AG04449 (cell line): ENCODE measurements at places on chromosomes 12 and 14.

DNA sequence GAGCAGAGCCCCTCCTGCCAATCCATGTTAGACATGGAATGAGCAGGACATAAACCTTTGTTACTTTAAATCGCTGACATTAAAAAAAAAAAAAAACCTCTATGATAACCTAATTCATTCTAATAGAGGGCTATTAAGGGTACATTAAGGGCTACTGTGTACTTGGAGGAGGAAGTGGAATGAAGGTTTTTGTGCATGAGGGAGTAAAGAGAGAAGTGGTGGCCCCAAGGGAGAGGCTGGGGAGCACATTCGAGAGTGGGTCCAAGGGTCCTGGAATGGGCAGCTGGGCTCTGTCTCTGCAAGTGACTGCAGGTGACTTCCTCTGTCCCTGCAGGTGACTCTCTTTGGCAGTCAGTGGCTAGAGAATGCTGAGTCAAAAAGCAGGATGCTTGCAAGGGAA is 32.1 kb upstream of the PTGDR start:
- DNase-seq = no peak

DNA sequence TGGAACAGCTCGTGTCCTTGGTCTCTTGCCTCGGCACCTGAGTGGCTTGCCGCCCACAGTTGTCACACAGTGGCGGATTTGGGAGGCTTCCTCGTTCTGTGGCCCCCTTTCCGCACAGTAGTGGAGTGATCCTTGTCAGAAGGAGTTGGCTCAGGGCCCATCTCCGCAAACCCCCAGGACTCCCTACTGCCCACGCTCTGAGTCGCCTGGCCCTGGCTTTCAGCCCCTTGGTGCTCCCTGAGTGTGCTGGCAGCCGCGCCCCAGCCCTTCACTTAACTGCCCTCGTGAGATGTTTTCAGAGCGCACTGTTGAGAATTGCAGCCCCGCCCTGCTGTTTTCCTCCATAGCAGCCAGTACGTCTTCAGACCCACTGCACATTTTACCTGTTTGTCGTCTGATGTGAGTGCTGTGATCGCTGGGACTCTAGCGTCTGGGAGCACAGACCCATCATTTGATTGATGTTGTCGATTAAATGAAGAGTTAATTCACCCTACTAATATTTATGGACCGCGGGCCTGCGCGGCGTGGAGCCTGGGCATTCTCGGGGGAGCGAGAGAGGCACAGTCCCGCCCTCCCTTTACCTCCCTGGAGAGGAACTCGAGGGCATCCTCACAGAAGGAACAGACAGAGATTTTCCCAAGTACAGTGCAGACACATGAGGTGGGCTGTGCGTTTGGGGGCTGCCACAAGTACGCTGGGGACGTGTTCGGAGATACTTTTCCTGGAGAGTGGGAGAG is 91.8 kb downstream of the DDX51 start:
- DNase-seq = no peak

- no peak for DNase-seq
Measured at GRCh38 chr12:79920421-79921238, 14.3 kb downstream of the PPP1R12A start.

DNA sequence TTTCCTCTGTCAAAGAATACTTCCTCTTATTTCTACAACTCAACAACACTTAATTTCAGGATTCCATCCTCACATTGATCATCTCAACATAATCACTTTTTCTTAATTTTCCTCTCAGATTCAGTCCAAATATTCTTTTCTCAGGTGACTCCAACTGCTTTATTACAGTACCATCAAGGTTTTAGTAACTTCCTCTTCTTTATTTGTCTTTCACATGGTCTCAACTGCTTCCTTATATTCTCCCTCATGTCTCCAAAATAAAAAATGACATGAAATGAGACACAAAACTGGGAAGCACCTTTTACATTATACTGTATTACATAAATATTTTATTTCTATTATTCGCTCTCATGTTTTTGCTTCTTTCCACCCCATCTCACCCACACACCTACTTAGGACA is 55.5 kb downstream of the PPP2R5E start:
- DNase-seq = no peak

DNA sequence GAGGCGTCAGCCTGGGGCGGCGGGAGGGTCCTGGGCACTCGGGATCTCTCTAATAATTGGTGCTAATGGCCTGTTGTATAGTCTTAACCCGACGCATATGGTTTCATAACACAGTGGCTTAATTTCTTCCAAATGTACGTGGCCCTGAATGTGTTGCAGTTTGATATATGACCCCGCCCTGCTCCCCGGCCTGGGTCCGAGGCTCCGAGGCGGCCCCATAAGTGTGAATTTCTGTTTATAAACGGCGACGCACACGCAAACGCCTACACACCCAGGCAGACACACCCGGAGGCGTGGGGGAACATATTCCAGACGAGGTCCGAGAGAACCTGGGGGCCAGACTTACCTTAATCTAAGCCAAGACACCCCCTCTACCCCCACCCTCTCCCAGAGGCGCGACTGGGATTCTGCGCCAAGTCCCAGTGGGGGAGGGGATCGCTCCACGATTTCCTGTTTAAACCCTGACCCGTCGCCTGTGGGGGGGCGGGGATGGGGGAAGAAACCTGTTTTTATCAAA is 9.7 kb upstream of the HOXC6 start:
- no peak for DNase-seq

DNA sequence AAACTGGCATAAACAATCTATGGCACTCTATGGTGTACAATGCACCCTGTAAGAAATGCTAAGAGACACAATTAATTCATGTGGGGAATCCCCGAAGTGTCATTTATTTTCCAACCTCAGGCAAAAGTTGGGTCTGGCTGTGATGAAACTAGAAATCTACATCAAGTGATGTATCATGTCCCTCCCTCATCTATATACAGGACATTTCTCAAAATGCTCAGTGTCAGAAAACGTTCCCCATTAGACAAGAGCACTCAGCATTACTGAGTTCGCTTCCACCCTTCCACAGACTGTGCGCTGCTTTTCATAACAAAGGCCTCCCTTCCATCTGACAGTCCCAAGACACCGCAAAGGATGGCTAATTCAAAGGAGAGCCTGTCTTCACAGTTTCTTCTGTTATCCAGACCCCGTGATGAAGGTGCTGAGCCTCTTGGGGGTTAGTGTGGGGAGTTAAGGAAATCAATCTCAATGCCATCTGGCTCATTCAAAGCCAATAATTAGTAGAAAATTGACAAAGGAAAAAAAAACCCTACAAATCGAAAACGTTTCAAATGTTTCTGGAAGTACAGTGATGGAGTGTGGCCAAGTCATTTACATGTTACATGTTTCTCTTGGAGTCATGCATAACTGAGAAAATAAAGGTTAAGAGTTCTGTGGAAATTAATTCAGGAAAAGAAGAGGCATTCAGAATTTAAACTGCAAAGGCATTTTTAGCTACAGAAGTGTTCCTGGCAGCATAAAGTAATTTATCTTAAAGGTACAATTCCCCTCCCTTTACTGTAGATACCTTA is 7.5 kb downstream of the CCDC88C start:
- no peak for DNase-seq

GRCh38 chr14:89430391-89431236 is 13.6 kb upstream of the FOXN3 start:
- no peak for DNase-seq

- DNase-seq = no peak
Measured at GRCh38 chr12:92292016-92292415, 146.4 kb upstream of the BTG1 start.

GRCh38 chr14:94839348-94839747 is 69.4 kb upstream of the GSC start:
- no peak for DNase-seq

GRCh38 chr12:91225316-91225715 is 42.7 kb upstream of the DCN start:
- DNase-seq = peak; percentile 38

- no peak for DNase-seq
Measured at GRCh38 chr14:71403656-71404055, 496.4 kb downstream of the PCNX1 start.

- no peak for DNase-seq
Measured at GRCh38 chr14:92680781-92681650, 67.4 kb downstream of the LGMN start.

- DNase-seq = peak; percentile 51
Measured at GRCh38 chr12:95173392-95174251, 43.6 kb downstream of the FGD6 start.

DNA sequence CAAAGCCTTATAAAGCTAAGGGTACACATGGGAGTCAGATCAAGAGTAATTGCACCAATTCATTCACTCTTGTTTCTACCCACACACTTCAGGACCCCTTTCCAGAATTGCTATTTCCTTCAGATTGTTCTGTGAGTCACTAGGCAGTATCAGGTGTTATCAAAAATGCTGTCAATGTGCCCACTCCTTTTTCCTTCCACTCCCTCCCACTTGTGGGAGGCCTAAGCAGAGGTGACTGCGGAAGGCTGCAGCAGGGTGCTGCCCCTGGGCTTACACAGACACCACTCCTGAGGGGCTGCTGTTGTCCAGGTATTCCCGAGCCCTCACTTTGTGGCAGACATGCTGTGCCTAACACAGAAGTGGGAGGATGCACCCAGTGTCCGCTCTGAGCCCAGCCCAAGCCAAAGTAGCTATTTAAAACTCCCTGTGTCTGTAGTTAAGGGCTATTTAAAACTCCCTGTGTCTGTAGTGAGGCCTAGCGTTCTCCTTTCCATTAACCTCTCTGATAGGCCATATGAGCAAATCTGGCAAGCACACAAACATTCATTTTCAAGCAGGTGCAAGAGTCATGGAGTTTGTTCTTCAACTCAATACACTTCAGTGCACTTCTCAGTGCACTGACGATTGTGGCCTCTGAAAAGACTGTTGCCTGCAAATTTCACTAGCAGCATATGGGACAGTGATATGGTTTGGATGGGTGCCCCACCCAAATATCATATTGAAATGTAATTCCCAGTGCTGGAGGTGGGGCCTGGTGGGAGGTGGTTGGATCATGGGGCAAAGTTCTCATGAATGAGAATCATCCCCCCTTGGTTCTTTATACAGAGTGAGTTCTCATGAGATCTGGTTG is 117.8 kb downstream of the PHLDA1 start:
- DNase-seq = no peak

GRCh38 chr14:75236901-75237419 is 41.7 kb upstream of the FOS start:
- no peak for DNase-seq

DNA sequence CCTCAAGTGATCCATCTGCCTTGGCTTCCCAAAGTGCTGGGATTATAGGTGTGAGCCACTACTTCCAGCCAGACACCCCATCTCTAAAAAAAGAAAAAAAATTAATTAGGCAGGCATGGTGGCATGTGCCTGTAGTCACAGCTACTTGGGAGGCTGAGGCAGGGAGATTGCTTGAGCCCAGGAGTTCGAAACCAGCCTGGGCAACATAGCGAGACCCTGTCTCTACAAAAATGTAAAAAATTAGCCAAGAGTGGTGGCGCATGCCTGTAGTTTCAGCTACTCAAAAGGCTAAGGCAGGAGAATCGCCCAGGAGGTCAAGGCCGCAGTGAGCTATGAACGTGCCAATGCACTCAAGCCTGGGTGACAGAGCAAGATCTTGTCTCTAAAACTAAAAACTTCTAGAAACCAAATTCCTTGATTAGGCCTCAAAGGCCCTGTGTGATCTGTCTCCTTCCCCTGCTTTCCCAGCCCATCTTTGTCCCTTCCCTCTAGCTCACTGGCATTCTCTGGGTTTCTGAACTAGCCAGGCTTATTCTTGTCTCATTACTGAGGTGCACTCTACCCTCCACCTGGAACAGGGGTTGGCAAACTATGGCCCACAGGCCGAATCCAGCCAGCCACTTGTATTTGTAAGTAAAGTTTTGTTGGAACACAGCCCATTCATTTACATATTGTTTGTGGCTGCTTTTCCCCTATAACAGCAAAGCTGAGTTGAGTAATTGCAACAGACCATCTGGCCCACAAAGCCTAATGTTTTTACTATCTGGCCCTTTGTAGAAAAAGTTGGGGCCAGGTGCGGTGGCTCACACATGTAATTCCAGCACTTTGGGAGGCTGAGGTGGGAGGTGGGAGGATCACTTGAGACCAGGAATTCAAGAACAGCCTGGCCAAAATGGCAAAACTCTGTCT is 17.2 kb upstream of the TPCN1 start:
- no peak for DNase-seq

GRCh38 chr14:65650826-65651225 is 238.3 kb downstream of the FUT8 start:
- no peak for DNase-seq

- DNase-seq = peak; percentile 81
Measured at GRCh38 chr14:22432348-22432976, 156.6 kb downstream of the DAD1 start.

- no peak for DNase-seq
Measured at GRCh38 chr14:92988786-92989755, 66.1 kb downstream of the CHGA start.

- DNase-seq = no peak
Measured at GRCh38 chr14:62206456-62206855, 444.2 kb downstream of the SNAPC1 start.

- no peak for DNase-seq
Measured at GRCh38 chr14:104293231-104293841, 154.9 kb downstream of the KIF26A start.

DNA sequence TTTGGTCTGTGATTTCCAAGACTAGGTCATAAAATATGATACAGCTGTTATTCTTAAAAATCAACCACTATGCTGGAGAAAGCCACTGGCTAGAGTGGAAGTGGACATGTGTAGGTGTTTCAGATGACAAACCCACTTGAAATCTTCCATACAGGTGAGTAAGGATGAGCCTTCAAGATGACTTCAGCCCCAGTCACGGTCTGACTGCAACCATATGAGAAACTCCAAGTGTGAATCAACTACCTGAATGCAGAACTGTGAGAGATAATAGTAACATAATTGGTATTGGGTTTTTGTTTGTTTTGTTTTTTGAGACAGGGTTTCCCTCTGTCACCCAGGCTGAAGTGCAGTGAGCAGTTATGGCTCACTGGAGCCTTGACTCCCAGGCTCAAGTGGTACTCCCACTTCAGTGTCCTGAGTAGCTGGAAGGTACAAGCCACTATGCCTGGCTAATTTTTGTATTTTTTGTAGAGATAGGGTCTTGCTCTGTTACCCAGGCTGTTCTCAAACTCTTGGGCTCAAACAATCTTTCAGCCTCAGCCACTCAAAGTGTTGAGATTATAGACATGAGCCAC is 273.3 kb upstream of the LRIG3 start:
- no peak for DNase-seq

DNA sequence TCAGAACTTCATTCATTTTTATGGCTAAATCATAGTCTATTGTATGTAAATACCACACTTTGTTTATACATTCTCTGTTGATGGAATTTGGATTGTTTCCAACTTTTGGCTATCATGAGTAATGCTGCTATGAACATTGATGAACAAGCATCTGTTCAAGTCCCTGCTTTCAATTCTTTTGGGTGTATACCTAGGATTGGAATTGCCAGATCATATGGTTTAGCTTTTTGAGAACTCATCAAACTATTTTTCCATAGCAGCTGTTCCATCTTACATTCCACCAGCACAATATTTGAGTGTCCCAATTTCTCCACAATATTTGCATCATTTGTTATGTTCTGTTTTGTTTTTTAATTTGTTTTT is 52.3 kb upstream of the CCND2 start:
- DNase-seq = no peak

DNA sequence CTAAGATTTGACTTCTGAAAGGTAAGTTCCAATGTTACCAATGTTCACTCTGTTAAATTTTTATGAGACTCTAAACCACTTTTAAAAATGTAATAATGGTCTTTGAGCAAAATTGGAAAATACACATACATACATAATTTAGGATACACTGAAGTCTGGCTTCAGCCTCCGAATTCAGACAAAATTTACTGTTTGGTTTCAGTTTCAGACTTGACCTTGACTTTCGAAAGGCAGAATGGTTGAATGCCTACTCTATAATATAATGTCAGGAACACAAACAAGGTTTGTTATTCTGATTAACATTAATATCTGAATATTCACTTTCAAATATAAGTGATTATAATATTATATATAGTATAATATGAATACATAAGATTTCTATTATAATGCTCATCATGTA is 74.1 kb upstream of the KRAS start:
- DNase-seq = no peak
